ENCODE measurements at places on chromosomes 3 and 15.

DNA sequence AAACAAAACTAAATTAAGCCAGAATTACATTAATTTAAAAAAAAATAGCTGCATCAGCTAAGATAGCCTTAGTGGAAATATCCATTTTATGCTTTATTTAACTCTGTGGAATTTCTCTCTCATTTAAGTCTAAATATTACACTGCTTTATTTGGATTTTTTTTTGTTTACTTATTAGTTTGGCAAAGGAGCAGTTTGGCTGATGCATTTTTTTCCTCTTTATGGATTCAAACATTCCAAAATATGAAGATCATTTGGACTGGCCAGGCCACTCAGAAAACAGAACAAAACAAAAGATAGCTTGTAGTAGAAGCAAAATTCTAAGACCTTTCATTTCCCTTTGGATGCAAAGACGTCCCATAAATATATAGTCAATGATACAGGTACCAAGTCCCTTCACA is 707.3 kb upstream of the UBE2E2 start:
- DNase-seq = no peak

DNA sequence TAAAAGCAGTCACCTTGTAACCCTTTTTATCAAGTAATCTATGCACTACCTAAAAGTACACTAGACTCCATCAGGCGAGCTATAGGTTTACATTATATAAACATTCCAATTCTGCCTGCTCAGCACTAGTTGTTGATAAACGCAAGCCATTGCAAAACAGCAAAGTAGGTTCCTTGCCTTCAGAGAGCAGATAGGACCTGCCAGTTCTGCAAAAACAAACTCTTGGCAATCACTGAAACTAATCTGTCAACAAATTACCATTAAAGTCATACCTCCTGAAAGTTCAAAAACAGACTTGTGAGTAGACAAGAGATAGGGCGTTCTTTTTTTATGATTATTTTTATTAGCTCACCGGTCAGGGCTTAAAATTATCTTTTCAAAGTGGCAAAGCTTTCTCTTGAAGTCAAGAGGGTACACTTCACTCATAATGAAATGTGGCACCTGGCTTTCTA is 392.5 kb downstream of the FOXP1 start:
- DNase-seq = no peak

DNA sequence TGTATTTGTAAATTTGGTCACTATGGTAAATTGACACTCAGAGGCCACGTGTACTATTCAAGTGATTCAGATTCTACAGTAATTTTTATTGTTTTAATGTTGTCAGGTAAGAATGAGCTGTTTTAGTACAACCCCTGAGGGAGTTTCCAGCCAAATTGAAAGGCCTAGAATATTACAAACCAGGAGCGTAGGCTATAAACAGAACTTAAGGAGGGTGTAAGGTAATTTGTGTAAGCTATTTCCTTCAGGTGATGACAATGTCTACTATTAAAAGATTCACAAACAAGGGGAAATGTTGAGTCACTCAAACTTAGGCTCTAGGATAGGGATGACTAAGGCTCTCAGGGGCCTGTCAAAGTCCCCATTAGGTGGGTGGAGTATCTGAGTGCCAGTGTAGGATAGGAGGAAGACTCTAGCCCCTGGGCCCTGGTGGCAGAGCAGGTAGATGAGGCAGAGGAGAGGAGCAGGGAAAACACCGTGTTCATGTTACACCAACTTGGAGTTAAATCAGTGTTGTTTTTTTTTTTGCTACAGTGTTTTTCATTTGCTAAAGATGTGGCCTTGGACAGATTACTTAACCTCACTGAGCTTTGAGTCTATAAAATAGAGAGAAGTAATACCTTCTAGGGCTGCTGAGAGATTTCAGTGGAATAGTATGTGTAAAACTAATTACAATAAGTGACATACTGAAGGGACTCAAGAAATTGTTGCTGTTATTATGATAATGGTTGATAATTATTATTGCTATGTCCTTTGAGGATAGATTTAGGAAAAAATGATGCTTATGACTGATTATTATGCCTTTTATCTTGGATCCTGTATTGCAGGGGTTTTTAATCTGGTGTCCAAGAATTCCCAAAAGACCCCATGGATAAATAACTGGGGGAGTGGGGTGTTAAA is 10.3 kb downstream of the TM4SF1 start:
- peak; percentile 42 for DNase-seq

DNA sequence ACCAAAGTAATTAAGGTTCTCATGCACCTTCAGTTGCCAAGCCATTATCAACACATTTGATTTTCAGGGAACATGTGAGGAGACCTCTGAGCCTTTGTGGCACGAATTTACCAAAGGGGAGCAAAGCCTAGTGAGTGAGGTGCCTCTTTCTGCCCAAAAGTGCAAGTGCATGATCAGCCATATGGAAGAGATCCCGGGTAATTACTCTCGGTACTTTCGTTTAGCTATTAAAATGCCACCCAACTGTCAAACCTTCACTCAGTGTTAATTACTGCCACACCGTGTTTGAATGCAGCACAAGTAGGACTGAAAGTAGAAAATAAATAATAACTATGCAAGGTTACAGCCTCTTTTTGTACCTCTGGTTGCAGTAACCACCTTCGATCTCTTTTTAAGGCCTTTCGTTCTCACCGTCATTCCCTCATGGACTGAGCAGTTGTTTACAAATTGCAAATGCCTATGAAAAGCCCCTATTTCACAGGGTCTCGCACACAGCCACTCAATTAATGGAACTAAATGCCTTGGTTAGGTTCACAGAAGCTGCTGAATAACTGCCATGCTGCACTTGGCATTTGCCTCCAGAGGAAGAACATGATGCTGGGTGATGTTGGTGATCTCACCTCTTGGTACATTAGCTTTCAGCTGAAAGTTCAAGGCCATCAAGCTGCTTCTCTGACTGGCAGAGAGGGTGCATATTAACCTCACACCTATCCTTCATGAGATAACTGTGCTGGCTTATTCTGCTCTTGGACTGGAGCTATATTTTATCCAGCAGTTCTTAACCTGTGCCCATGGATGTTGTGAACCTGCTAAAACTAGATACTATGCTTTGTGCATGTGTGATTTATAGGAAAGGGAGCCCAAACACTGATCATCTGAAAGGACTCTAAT is 69.9 kb downstream of the TNIK start:
- DNase-seq = no peak

- DNase-seq = no peak
Observed at GRCh38 chr3:113210604-113211329, 590 bp upstream of the BOC start.

DNA sequence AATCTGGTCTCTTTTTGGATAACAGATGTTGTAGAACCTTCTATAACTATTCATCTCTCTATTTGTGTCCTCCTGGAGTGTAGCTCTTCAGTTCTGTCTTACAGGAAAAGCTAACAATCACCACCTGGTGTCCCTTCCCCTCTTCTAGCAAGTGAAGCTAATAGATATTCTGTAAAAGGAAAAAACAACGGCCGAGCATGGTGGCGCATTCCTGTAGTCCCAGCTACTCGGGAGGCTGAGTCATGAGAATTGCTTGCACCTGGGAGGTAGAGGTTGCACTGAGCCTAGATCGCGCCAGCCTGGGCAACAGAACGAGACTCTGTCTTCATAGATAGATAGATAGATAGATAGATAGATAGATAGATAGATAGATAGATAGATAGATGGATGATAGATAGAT is 779.4 kb downstream of the TUSC7 start:
- no peak for DNase-seq

DNA sequence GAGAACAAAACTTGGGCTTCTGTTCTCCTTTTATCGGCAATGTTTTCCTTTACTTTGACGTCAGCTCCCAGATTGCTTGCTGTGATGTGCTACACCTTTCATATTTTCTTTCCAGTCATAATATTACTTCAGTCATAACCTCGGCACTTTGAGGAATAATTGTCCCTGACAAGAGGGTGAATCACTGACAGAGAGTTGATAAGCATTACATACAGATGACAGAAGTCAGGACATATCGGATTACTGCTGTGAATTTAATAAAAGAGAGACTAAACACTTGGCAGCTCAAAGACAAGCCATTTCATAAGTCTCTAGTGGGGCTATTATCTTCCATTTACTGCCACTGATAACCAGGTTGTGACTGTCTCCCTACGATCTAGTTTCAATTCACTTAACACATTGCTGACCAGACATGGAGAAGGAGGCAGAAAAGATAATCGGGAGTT is 362.1 kb upstream of the ARRDC4 start:
- no peak for DNase-seq

DNA sequence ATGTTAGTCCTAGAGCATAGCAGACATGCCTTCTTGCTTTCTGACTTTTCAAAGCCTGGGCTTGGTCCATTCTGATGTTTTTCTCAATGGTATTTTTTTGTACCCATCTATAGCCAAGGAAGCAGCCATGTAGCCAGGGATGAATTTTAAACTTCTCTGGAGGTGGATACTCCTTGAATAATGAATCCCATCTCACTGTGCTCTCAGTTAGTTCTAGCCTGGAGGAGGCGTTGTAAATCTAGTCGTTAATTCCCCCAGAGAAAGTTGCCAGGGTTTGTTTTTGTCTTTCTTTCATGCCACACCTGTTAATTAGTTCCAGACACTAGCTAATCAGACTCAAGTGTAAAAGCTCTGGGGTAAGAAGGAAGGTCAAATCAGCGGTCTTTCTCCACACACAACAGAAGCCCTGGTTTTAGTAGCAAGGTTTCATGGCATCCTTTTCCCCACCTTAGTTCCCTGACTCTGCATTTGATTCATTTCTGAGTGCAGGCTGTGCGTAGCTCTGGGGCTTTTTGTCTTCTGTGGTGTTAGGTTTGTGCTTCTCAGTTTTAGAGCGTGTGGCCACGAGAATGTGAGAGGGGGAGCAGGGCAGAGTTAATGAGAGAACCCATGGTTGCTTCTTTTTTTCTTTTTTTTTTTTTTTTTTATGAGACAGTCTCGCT is 19.7 kb downstream of the PTPRG start:
- no peak for DNase-seq

DNA sequence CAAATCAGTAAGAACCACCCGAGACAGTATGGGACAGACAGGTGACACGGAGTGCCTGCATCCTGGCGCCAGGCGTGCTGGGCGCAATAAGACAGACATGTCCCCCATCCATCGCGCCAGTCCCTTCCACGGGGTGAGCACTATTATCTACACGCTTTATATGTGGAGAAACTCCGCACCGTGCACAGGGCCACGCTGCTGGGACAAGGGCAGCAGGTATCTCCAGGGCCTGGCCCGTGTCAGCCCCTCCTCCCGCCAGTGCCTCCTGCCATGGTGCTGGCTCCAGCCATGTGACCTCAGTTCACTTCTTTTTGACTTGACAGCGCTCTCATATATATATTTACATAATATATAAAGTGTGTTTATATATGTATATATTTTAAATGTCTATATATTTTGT is 42.6 kb downstream of the TNK2 start:
- no peak for DNase-seq

- no peak for DNase-seq
Observed at GRCh38 chr15:26438316-26438715, 334.6 kb downstream of the GABRB3 start.

DNA sequence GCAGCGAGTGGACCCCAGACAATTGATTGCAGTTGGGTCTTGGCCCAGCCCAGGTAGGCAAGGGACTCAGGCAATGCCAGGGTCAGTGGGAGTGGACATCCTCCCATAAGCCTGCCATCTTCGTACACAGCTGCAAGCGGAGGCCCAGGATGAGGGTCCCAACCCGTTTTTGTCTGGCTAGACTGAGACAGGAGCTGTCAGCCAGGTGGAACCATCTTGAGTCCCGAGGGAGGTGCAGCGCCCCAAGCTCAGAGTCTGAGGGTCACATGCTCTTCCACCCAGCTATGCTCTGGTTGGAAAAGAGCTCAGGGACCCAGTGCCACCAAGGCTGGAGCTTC is 22.6 kb upstream of the IP6K2 start:
- DNase-seq = no peak

DNA sequence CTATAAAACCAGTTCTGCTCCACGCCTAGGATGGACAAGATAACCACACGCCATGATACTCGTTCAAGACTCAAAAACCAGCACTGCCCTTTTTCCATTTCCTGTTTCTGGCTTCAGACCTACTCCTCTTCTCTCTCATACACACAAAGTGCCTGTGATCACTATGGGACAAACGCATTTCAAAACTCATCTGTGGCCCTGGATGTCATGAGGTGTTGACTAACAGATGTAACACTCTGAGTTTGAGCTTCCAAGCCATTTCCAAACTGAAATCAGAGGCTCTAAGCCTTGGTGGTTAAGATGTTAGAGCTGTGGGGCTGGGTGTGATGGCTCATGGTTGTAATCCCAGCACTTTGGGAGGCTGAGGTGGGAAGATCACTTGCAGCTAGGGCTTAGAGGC is 55.7 kb upstream of the LMOD3 start:
- DNase-seq = no peak

- DNase-seq = no peak
Observed at GRCh38 chr15:31508656-31509055, 182.0 kb downstream of the KLF13 start.

GRCh38 chr15:71885390-71885789 is 75.0 kb downstream of the NR2E3 start:
- DNase-seq = no peak

- no peak for DNase-seq
Observed at GRCh38 chr3:12759097-12759679, at the start of gene TMEM40. TMEM40 (minus strand) TSS chr3:12759259; CDS start chr3:12749832, 9,427 bp downstream.

DNA sequence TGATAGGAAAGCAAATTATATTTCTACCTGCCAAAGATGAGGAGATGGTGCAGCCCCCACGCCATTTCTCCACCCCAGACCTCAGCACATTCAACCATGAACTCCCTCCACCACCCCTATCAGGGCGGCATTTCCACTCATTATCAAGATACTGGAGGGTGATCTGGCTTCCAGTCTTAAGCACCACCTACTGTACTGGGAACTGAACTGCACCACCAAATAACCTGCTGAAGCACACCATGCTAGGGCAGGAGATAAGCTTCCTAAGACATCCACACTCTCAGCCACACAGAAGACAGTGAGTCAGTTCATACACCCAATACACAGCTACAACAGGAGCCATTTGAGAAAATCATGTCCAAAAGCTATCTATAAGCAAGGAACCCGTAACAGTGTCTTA is 98.8 kb downstream of the FGF7 start:
- no peak for DNase-seq

- no peak for DNase-seq
Observed at GRCh38 chr3:24479816-24480215, 14.8 kb downstream of the THRB start.

GRCh38 chr3:23666818-23667217 is 138.9 kb upstream of the UBE2E1 start:
- DNase-seq = no peak

- DNase-seq = no peak
Observed at GRCh38 chr15:67022587-67023105, 42.8 kb upstream of the SMAD3 start.

- no peak for DNase-seq
Observed at GRCh38 chr15:59388670-59389069, 16.0 kb upstream of the MYO1E start.

GRCh38 chr15:82963471-82964341 is 11.2 kb upstream of the HOMER2 start:
- no peak for DNase-seq

- DNase-seq = no peak
Observed at GRCh38 chr3:155407971-155408370, 114.5 kb upstream of the STRIT1 start.

GRCh38 chr15:98442379-98442833 is 205.9 kb upstream of the IGF1R start:
- DNase-seq = peak; percentile 76

- peak; percentile 21 for DNase-seq
Observed at GRCh38 chr15:62482785-62483429, 317.8 kb upstream of the C2CD4B start.

All from activated CD4-positive, alpha-beta T cell treated with anti-CD3 and anti-CD28 coated beads for 48 hours (primary cell).